Effector memory CD8-positive, alpha-beta T cell (primary cell): ENCODE measurements at places on chromosomes 3 and 15.

- no peaks in the 10 kb centered on the region for H3K4me1 ChIP-seq
- H3K27me3 ChIP-seq: no peaks in the 10 kb centered on the region
- no peak for DNase-seq
- H3K27ac ChIP-seq: no peak overlapping the region
- peaks cover 3% of the 10 kb centered on the region for H3K36me3 ChIP-seq
These were observed 187.4 kb downstream of the ZIC4 start for GRCh38 chr3:147218965-147219364.

- peaks cover 21% of the 10 kb centered on the region for H3K4me1 ChIP-seq
- H3K27ac ChIP-seq: peak overlapping the region; percentile 67
- H3K4me3 ChIP-seq: no peak overlapping the region
- H3K27me3 ChIP-seq: no peaks in the 10 kb centered on the region
- DNase-seq: no peak
- H3K36me3 ChIP-seq: peaks cover 49% of the 10 kb centered on the region
These were observed 14.7 kb downstream of the NRROS start for GRCh38 chr3:196654006-196654734.

- no peak overlapping the region for H3K27ac ChIP-seq
- H3K4me1 ChIP-seq: no peaks in the 10 kb centered on the region
- no peaks in the 10 kb centered on the region for H3K36me3 ChIP-seq
- H3K27me3 ChIP-seq: no peaks in the 10 kb centered on the region
These were observed 603.5 kb downstream of the MECOM start for GRCh38 chr3:169060037-169060436.

DNA sequence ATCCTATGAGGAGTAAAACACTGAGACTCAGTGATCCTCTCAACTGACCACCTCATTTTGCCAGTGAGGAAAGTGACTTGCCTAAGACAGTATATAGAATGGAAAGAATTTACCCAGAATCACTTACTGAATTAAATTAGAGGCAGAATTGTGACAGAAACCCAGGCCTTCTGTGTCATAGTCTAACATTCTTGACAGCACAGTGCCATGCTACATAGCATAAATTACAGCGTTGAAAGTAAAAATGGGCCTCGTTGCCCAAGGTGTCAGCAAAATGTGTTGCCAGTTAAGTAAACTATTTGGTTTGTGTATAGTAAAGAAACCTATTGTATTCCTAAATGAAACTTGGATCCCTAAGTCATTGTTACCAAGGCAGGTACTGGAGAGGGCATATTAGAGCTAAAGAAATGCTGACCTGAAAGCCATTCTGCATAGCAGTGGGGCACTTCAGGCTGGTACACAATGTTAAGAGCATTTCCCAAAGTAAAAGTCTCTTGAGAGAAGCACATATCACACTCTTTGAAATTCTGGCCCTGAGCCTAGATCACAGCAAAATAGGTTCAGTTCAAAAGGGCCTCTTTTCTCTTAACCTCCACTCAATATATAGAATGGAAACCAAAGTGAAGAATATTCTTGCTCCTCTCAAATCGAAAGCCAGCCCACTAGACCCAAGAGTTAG is 53.8 kb downstream of the HMG20A start:
- H3K36me3 ChIP-seq: peaks cover 32% of the 10 kb centered on the region
- DNase-seq: no peak
- no peak overlapping the region for H3K27ac ChIP-seq
- no peak overlapping the region for H3K4me3 ChIP-seq

DNA sequence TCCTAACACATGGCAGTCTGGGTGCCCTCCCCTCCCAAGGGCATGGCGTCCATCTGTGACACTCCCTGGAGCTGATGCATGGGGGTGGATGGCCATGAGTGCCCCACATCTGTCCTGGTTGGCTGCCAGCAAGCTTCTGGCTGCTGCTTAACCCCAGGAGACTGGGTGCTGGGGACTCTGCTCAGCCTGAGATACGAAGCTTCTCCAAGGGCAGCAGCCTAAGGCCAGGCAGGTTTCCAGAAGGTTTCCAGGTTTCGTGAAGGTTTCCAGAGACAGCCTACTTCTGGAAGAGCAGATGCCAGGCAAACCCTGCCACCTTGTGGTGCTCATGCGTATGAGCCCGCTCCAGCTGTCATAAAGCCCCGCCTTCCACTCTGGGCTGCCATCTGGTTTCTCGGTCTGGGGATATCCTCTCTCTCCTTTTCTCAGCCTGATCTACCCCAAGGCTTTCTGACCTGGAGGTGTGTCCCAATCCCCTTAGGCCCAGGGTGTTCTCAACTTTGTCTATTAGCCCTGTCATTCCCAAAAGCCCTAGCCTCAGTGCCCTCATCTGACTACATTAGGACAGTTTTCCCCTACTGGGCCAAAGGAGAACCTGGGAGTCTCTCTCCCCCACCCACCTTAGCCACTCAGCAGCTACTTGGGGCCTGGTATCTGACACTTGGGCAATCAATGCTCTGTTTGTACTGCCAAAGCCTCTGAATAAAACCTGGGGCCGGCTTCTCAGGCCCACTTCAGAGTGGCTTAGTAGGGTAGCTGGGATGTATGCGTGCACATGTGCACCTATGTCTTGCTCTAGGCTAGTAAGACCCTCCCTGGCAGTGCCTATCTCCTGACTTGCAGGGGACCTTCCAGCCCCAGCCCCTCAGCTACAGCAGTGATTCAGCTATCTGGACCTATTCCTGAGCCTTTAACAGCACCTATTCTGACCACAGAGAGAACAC is 12.0 kb downstream of the MRPL46 start:
- H3K27ac ChIP-seq: no peak overlapping the region
- H3K36me3 ChIP-seq: peaks cover 16% of the 10 kb centered on the region
- no peak for DNase-seq
- no peak overlapping the region for H3K4me3 ChIP-seq
- H3K4me1 ChIP-seq: peaks cover under 1% of the 10 kb centered on the region

DNA sequence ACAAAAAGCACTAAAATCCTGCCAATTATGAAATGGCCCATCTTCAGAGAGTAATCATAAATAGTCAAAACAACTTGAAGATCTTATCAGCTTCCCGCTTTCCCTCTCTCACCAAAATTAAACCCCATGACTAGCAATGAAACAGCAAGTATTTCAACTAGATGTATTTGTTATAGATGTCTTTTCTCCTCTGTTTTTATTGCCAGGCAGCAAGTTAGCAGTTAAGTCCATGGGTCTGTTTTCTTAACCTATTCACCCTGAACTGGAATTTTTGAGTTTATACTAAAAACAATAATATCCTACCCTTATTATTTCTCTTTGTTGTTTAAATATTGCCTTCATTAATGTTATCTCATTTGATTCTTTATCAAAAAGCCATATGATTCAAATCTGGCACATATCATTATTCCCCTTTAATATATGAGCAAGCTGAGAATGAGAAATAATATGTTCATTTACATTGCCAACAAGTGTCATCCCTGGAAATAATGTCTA is 23.3 kb downstream of the AQP9 start:
- H3K27ac ChIP-seq: no peak overlapping the region
- H3K4me3 ChIP-seq: no peak overlapping the region
- peaks cover 50% of the 10 kb centered on the region for H3K27me3 ChIP-seq
- DNase-seq: no peak

DNA sequence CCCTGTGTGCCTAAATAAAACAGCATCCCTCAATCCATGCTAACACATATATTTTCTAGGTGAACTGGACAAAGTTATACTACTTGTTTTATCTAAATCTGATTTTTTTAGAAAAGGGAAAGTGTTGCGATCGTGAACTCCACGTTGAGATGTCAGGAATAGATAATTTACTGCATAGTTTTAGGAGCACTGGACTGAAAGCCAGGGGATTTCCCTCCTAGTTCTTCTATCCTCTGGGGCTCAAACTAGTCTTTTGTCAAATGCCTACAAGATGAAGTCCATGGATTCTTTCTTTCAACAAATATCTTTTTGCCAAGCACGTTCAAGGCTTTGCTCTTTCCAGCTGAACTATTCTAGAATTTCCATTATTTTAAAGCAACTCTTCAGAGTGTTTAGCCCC is 617 bp upstream of the HPS3 start:
- DNase-seq: no peak
- H3K27ac ChIP-seq: peak overlapping the region; percentile 93
- peak overlapping the region; percentile 96 for H3K4me3 ChIP-seq
- peaks cover 16% of the 10 kb centered on the region for H3K36me3 ChIP-seq

GRCh38 chr3:54357301-54357700 is 234.9 kb downstream of the CACNA2D3 start:
- no peak for DNase-seq
- no peak overlapping the region for H3K27ac ChIP-seq
- no peaks in the 10 kb centered on the region for H3K4me1 ChIP-seq
- no peaks in the 10 kb centered on the region for H3K27me3 ChIP-seq

DNA sequence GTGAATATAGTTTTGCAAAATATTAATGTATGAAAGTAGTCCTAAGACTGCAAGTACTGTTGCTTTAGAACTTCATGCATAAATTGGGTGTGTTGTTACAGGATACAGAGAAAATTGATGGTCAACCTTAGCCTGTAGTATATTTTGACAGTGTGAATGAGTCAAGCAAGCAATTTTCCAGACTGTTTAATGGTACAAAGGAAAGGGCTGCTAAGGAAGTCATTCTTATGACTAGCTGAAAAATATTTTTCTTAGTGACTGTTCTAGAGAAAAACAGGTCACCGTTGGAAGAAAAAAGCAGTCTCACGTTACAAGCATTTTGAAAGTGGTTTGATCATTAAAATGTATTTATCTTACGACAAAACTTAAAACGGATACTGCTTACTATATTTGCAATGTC is 49.2 kb downstream of the MBNL1 start:
- H3K36me3 ChIP-seq: peaks cover 77% of the 10 kb centered on the region
- peaks cover 58% of the 10 kb centered on the region for H3K4me1 ChIP-seq
- H3K27ac ChIP-seq: no peak overlapping the region
- H3K4me3 ChIP-seq: no peak overlapping the region
- no peak for DNase-seq
- no peaks in the 10 kb centered on the region for H3K27me3 ChIP-seq

GRCh38 chr3:152628496-152628895 is 206.4 kb upstream of the P2RY1 start:
- H3K4me3 ChIP-seq: no peak overlapping the region
- no peak overlapping the region for H3K27ac ChIP-seq
- H3K27me3 ChIP-seq: peaks cover 3% of the 10 kb centered on the region
- DNase-seq: no peak

GRCh38 chr15:59668556-59668955 is 11.2 kb upstream of the GTF2A2 start:
- no peaks in the 10 kb centered on the region for H3K27me3 ChIP-seq
- H3K27ac ChIP-seq: no peak overlapping the region
- no peak for DNase-seq

- H3K4me3 ChIP-seq: no peak overlapping the region
- DNase-seq: no peak
These were observed 996 bp upstream of the SLC28A1 start for GRCh38 chr15:84883466-84883865.

DNA sequence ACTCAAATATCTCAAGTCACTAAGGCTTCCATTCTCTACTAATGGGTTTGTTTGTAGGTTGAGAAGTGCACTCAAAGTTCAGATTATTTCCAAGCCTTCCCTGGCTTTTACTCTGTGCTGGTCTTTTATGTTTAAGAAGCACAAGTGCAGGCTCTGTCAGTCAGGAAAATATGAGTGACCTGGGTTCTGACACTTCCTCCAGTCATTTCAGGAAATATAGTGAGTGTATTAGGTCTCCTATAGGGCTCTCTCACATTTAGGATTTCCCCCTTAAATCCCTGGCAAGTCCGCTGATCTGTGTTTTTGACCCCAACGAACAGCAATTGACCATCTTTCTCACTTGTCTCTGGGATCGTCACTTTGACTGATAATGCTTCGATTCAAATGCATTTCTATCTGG is 210.2 kb downstream of the ARPP21 start:
- no peaks in the 10 kb centered on the region for H3K4me1 ChIP-seq
- no peak overlapping the region for H3K27ac ChIP-seq
- H3K4me3 ChIP-seq: no peak overlapping the region

GRCh38 chr15:76065245-76065644 is 5.5 kb downstream of the TMEM266 start:
- H3K27ac ChIP-seq: peak overlapping the region; percentile 16
- H3K4me3 ChIP-seq: no peak overlapping the region
- peaks cover 71% of the 10 kb centered on the region for H3K27me3 ChIP-seq
- peaks cover 11% of the 10 kb centered on the region for H3K4me1 ChIP-seq
- no peaks in the 10 kb centered on the region for H3K36me3 ChIP-seq
- no peak for DNase-seq

DNA sequence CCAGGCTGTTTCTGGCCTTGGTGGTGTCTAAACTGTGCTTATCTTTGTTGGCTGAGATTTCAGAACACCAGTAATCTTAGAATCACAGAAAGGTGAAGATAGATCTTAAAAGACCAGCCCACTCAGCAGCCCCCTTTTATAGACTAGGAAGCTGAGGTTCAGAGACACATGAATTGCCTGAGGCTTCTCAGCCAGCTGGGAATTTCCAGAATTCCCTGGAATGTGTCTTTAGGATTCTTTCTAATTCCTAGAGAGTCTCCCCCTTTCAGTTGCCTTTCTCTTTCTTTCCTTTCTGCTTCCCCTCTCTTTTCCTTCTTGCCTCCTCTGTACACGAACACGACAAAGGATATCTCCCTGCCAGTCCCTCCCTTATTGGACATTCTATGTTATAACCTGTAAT is 19.5 kb downstream of the ANKUB1 start:
- H3K4me1 ChIP-seq: no peaks in the 10 kb centered on the region
- H3K27ac ChIP-seq: no peak overlapping the region
- no peaks in the 10 kb centered on the region for H3K36me3 ChIP-seq
- no peak overlapping the region for H3K4me3 ChIP-seq
- DNase-seq: no peak
- H3K27me3 ChIP-seq: peaks cover 25% of the 10 kb centered on the region

DNA sequence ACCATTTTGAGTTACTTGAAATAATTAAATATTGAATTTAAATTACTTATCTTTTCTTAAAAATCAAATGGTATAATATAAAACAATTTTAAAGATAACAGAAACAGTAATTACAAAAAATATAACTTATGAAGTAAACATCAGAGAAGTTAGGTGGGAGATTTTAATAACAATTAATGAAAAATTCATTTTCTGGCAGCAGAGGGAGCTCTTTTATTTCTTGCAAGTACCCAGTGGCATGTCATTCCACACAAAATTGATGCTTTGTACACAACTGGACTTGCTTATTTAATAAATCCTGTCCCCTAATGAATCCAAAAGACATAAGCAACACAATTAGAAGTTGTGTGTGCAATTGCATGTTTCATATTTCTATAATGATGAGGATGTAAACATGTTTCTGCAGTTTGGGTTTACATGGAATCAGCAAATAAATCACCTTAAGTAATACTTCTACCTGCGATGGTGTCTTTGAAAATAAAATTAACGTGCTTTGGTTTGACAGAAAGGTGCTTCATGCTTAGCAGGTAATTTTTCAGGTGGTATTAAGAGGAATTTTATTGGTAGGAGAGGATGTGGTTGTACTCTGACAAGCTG is 861.3 kb downstream of the ZPLD1 start:
- H3K27me3 ChIP-seq: no peaks in the 10 kb centered on the region
- H3K36me3 ChIP-seq: no peaks in the 10 kb centered on the region
- DNase-seq: no peak

DNA sequence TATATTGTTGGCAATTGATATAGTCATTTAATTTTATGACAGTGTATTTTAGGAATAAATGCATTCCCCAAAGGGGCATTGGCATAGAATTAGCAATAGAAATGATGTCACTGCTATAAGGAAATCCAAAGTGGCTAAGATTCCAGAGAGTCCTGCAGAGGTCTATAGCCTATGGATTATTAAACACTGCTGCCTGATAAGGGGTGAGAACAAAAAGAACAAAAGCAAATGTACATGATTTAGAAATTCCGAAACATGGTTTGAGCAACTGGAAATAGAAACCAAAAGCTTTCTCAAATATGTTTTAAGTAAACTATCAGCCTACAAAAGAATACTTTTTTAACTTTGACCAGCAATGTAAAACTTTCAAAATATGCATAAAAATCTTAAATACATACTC is 280.1 kb upstream of the RASGRP1 start:
- H3K27me3 ChIP-seq: peaks cover 35% of the 10 kb centered on the region
- DNase-seq: no peak
- H3K4me1 ChIP-seq: no peaks in the 10 kb centered on the region
- no peak overlapping the region for H3K4me3 ChIP-seq
- peaks cover 5% of the 10 kb centered on the region for H3K36me3 ChIP-seq
- H3K27ac ChIP-seq: no peak overlapping the region
